ENCODE measurements at places on chromosomes 6 and 20. TPM values are rescaled to one million over a fixed set of nuclear protein-coding genes. Genes with fewer than 3 reads are reported as not detected.

GRCh38 chr6:55679503-55679902, 100.5 kb upstream of the HMGCLL1 start:
- no peak for DNase-seq

DNA sequence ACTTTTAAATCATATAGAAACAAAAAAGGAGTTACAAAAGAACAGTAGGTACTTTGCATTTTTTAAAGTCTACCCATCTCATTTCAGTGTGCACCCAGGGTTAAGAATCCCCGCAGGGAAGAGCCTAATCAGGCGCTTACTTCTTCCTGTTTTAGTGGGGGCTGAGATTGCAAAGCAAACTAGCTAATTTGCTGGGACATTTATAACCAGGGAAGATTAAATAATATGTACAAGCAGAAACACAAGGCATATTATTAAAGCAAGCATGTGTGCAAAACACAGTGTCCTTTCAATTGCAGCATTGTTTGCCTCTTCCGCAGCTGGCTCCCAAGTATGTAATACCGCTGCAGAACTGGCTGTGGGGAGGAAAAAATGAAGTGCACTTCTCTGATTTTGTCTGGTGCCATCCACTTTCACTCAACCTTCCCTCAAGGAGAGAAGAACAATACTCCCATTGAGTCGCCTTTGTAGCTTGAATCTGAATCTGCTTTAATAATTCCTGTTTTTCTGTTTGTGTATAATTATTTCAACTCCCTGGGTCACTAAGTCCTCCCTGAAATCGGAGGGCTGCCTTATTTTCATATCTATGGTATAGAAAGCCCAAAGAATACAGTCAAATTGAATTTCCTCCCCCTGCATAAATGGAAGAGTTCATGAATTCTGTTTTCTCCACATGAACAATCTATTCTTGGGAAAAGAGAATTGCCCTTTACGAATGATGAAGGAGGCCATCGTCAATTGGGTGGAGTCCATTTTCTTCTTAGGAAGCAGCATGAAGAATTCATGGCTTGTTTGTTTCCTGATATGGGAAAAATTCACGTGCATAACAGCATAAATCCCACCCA, 23.3 kb upstream of the BCAS1 start:
- DNase-seq: no peak

The MACROD2 gene
- total RNA-seq: under 0.01 TPM

- DNase-seq: no peak
These were observed 43.4 kb downstream of the ENPP1 start for GRCh38 chr6:131851049-131851769.

DNA sequence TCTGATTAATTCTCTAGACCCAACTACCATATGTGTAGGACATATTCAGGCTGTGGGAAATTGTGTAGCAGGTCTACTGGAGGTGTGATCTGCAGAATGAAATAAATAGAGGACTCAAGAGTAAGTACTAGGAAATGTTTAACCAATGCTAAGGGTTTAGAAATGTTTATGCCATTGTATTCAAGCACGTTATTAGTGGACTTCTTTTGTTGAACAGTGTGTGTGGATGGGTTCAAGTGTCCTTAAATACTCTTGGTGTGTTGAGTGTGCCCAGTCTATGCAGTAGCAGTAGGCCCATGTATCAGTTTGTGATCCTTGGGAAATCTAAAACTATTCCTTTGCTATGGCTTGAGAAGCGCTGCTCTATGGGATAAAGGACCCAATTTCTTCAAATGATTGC, 112.1 kb downstream of the FARS2 start:
- DNase-seq: no peak

The VNN1 gene
- total RNA-seq: under 0.01 TPM

- no peak for DNase-seq
These were observed 5.9 kb downstream of the CCND3 start for GRCh38 chr6:41935685-41936072.

Measured in lung microvascular endothelial cell (primary cell).